ENCODE measurements at places on chromosomes 3 and 15.

DNA sequence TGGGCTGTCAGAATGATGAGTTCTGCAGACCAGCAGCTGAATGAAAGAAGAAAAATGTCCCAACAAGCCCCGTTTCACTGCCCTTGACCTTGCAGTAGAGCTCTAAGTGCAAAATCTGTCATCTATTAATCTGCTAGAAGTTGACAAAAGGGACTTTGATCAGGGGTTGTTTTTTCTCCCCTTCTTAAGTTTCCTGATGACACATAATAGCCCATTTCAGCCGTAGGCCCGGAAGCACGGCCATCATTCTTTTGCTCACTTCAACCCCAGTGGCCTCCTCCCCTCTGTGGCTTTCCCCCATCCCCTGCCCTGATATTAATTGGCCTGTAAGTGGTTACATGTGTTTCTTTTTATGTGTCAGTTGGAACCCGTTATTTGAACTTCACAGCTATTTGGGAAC is 298.9 kb downstream of the RPLP1 start:
- DNase-seq, result no peak

DNA sequence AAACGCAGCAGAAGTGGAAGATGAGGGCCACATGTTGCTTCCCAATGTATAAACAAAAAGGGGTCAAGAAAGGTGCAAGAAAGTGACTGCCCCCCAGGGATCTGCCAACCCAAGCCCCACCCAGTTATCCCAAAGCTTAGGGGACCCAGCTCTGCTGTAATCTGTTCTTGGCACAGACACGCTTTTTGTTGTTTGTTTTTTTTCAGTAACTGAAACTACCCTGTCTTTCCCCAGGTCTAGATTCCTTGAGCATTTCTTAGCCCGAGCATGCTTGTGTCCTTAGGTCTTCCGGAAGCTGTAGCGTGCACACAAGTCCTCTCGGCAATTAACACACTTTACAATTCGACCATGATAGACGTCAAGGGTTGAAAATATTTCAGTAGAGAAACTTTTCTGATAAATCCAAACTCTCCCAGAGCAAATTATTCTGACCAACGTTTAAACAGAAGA is 8.5 kb upstream of the PPARG start:
- DNase-seq, result no peak

DNA sequence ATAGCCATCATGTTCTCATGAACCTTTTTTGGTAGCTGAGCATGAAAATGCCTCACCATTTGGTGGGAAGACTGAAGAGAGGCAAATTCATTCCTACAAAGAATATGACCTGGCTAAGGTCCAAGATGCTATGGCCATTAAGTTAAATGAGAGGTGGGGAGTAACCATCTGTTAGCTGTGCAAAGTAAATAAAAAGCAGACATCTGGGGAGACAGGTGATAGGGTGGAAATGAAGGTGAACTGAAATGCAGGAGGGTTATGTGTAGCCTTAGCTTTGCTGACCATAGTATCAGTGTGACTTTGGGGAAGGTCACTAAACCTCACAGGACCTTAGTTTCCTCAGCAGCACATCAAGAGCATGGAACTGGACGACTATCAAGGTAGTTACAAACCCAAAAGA is 111.0 kb upstream of the STRIT1 start:
- no peak for DNase-seq

DNA sequence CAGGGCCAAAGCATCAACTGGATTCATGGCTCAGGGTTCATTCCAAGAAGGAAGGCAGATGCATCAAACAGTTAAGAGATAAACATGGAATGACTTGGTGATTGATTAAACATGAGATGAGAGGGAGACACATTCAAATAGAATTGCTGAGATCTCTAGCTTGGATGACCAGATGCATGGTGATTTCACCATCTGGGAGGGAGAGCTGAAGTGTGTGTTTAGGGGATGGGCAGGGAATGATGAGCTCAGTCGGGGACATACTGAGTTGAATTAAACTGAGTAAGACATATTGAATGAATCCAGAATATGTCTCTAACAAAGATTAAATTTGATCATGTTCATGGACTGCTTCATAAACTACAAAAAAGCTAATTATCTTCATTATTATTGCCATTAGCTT is 35.5 kb downstream of the CADPS start:
- no peak for DNase-seq

DNA sequence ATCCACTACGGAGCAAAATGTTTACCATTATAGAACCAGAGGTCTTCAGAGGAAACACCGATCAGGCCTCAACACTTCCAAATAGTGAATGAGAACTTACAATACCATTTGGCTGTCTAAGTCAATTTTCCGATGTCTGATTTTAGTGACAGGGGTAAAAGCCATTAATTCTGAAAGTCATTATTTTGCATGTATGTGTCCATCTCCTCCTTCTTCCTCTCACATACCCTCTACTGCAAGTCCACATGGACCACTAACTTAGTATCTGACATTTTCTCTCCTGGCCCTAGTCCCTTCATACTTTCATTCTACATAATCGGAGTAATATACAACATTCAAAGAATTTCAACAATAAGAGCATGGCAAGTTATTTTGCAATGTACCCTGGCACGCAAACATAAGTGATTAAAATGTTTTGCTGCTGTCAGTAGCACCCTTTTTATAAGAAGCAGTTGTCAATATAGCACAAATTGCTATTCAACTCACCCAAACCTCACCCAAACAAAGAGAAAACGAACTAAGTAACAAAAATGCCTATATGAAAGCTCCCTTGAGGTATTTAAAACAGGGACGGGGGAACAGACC is 1.9 kb downstream of the TOP2B start:
- DNase-seq, result peak; percentile 49

GRCh38 chr3:122183521-122183892 is at the start of gene CASR:
TSS of gene CASR (plus strand) at chr3:122183668. CDS start at chr3:122254190, 70,522 bp downstream.
- DNase-seq, result no peak

- no peak for DNase-seq
Observed at GRCh38 chr3:103968131-103968530, 1398.6 kb upstream of the ALCAM start.

DNA sequence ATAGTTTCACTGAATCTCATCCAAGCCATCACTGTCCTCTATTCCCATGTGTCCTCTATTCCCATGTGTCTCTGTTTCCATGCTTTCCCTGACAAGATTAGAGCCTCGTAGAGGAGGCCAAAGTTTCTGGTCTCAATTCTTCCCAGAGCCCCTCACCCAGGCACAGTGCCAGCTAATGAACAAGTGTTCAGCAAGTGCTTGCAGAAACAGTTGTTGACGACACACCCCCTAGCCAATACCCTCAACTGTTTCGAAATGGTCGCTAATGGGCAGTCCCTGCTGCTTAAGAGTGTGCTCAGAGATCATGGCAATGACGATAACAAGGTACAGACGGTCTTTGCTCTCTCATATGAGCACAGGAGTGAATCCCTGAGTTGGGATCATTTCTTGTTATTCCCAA is 73.4 kb downstream of the FAM174B start:
- no peak for DNase-seq

- DNase-seq, result peak; percentile 15
Observed at GRCh38 chr3:188830893-188831292, 340.9 kb upstream of the TPRG1 start.

GRCh38 chr3:36480911-36481648 is 100.8 kb downstream of the STAC start:
- DNase-seq, result no peak

DNA sequence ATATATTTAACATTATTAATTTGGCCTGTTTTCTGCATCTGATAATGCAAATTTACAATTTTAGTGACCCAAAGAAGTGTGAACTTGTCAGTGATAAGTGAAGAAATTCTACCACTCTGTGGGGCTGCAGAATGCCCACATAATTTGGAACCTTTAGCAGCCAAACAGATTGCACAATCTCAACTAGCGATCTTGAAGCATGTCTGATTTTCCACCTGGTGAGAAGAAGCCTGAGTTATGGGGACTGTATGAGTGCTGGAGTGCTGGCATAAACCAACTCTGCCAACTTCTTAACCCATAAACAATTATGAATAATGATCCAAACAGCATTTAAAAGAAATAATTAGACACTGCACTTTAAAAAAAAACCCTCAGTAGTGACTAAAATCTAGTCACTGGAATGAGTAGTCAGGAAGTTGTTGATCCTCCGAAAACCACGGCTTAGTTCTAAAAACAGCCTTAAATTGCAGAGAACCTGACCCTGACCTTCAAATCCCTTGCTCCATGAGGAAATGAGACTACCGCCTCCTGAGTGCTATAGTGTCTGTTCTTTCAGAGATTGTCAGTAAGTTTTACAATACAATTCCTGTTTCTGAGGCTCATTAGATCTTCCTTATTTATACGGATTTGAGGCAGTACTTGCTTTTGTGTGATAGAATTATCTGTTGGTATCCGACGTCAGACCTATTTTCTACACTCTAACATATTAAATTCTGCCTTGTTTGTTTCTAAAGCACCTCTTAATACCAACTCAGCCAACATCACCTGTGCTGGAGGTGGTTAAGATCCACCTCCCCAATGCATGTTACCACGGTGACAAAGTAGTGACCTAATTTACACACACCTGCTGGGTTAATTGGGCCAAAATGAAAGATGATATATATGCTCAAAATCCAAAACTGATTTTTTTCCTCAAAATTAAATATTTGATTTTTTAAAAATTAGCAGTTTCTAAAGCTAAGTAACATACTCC is 267.7 kb downstream of the ZBTB20 start:
- DNase-seq, result no peak

DNA sequence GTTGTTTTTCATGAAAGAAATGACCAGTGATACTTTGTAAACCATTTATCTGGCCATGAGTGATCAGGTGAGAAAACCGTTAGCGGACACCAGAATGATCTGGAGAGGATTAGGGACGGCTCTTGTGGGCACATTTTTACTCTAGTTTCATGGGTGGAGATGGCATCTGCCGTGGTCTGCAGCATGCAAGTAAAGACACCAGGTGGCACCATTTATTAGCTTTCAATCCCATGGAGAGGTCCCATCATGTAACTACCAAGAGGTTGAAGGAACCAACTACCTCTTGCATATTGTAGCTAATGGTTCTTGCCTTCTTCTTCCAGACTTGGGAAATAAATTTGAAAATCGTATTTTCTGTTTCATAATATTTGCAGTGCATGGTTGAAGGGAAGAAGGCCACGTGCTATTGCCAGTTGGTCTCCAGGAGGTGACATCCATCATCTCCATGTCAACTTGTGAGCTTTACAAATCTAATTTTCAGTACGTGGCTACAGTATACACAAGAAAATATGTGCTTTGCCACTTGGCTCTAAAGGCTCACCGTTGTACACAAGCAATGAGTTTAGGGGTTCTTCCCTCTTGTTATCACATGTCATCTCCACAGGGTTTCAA is 1.5 kb upstream of the MAPKBP1 start:
- peak; percentile 90 for DNase-seq

- no peak for DNase-seq
Observed at GRCh38 chr3:4222574-4223175, 80.5 kb upstream of the SETMAR start.

GRCh38 chr3:134060561-134061385 is 31.0 kb upstream of the SLCO2A1 start:
- no peak for DNase-seq

GRCh38 chr3:141275511-141275910 is 43.9 kb downstream of the PXYLP1 start:
- DNase-seq, result no peak

DNA sequence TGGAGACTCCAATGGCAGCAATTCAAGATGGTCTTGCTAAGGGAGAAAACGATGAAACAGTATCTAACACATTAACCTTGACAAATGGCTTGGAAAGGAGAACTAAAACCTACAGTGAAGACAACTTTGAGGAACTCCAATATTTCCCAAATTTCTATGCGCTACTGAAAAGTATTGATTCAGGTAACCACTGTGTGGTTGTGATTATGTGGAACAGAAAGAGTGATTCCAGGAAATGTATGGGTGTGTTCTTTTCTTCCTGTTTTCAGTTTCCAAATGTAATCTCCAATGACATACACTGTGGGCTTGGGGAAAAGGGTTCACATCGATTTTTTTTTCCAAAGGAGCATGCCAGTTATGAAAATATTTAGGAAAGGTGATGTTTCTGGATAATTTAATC is 10.9 kb downstream of the SCG3 start:
- no peak for DNase-seq

GRCh38 chr3:13768453-13768852 is 111.4 kb downstream of the WNT7A start:
- DNase-seq, result no peak

DNA sequence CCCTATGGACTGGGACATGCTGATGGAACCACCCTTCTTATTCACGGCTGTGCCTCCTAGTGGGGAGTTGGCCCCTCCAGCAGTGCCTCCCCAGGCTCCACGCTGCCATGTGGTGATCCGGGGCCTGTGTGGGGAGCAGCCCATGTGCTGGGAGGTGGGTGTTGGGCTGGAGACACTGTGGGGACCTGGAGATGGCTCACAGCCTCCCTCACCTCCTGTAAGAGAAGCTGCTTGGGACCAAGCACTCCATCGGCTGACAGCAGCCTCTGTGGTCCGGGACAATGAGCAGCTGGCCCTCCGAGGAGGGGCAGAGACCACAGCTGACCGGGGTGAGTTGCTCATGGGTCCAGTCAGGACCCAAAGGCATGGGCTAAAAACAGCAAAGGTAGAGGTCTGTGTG is 9.1 kb downstream of the ALG3 start:
- DNase-seq, result no peak

DNA sequence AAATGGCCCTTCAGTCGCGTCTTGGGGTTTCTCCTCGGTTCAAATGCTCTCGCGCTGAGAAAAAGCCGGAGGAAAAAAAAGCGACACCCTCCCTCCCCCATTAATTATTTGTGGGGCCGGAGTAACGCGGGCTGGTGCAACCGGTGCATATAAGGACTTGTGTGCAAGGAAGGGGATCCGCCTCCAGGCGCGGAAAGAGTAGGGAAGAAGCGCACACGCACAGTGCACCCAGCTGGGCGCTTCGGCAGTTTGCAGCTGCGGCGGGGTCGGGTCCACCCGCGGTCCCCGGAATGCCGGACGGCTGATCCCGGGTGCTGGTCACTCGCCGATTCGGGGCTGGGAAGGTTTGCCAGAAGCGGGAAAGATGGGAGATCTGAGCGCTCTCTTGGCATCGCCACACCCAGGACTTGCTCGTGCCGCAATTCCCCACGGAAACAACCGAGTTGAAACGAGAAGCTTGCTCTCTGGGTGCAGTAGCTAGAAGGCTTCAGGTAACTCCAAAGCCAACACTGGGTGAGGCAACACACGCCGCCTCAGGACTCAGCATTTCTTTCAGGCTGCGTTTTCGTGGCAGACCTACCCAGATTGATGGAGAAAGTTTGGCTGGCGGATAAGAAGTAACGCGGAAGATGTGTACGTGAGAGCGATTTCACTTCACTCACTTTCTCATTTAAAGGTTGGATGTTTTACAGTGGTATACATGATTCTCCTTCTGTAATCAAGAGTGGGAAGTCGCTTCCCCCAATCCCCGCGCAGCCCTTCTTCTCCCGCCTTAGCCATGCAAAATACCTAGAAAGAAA is 720 bp upstream of the TNIK start:
- DNase-seq, result no peak

GRCh38 chr15:51108933-51109550 is 14.3 kb upstream of the TNFAIP8L3 start:
- DNase-seq, result no peak
